Activated naive CD4-positive, alpha-beta T cell treated with anti-CD3 and anti-CD28 coated beads, Interleukin-2, amount 50 U/mL, for 16 hours (primary cell): ENCODE measurements at places on chromosomes 7 and 10.

GRCh38 chr7:86942081-86942480, 117.4 kb downstream of the ELAPOR2 start:
- no peak for DNase-seq

DNA sequence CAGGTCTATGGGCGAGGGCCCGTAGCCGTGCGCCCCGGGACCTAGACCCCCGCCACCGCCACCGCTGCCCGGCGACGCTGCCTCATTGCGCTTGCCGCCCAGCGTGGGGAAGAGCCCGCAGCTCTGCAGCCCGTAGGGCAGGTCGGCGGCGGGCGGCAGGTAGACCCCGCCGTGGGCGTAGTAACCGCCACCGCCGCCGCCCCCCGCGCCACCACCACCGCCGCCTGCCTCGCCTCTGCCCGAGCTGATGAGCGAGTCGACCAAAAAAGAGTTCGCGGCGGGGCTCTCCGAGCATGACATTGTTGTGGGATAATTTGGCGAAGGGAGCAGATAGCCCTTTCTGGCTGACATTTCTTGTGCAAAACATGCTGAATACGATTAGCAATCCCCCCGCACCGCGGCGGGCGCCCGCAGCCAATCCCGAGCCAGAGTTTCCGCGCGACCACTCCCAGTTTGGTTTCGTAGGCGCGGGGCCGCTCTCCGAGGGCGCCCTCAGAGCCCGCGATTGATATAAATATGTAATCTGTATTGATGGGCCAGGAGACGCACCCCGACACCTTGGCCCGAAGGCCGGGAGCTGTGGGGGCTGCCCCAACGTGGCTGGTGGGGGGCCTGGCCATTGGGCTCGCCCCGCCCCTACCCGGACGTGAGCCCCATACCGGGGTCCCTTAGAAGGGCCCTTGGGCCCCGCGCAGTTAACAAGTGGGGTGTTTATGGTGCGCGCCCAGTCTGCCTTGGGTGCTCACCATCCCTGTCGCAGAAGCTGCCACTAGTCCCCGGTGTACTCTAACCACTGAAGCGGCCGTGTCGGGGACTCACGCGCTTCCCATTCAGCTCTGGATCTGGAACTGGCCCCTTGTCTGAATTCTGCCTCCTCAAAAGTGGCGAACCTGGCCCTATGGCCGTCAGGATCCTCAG, at the start of gene HOXA10:
TSS of gene HOXA10 (minus strand) at position 365 of the 918 bp plus-strand sequence. CDS start at position 351, 14 bp downstream.
- peak; percentile 17 for DNase-seq

DNA sequence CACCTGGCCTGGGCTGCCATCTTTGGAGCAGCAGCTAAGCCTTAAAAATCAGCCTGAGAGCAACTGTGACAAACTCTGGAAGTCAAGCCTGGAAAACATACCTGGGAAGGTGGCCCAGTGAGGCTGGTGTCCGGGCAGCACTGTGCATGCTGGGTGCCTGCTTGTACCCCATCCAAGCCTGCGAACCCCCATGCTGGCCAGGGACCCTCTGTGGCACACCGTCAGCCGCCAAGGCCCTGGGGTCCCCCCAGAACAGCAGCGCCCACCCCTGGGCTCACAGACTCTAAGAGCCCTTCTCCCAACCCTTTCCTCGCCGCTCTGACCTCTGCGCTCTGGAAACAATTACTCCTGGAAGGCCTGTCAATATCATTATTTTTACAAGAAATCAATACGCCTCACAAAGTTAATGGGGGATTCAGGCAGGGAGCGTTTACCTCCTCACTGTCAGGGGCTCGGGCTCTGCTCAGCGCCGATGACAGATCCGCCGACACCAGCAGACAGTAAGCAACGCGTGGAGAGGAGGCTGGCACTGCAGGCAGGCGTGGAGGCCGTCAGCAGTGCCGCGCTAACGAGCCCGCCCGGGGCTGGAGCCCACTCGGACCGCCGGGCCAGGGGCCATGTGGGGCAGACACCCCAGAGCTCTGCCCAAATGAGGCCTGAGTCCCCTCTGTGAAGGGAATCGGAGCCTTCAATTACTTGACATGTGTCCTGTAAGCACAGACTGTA, 54.4 kb downstream of the EBF3 start:
- no peak for DNase-seq

DNA sequence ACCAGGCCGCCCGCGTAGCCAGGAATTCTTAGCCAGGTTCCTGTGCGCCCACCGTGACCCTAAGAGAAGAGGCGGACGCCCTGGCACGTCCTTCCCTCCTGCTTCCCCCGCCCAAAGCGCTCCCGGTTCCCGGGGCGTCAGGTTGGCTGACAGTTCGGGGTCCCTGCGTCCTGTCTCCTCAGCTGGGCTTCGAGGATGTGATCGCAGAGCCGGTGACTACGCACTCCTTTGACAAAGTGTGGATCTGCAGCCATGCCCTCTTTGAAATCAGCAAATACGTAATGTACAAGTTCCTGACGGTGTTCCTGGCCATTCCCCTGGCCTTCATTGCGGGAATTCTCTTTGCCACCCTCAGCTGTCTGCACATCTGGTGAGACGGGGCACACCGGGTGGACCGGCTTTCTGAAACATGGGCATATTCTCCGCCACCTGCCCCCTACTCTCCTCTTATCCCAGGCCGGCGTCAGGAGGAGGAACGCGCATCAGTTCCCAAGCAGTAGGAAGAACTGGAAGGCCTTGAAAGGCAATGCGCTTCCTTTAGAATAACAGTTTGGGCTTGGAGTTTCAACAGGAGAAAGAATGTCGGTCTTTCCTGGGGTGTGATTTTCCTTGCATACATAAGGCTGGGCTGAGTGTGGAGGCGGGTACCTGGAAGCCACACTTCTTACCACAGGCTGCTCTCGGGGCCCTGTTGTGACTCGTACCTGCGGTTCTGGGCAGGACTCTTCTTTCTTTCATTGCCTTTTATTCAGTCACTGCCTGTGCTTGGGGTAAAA, 728 bp downstream of the CAV2 start:
- peak; percentile 35 for DNase-seq

DNA sequence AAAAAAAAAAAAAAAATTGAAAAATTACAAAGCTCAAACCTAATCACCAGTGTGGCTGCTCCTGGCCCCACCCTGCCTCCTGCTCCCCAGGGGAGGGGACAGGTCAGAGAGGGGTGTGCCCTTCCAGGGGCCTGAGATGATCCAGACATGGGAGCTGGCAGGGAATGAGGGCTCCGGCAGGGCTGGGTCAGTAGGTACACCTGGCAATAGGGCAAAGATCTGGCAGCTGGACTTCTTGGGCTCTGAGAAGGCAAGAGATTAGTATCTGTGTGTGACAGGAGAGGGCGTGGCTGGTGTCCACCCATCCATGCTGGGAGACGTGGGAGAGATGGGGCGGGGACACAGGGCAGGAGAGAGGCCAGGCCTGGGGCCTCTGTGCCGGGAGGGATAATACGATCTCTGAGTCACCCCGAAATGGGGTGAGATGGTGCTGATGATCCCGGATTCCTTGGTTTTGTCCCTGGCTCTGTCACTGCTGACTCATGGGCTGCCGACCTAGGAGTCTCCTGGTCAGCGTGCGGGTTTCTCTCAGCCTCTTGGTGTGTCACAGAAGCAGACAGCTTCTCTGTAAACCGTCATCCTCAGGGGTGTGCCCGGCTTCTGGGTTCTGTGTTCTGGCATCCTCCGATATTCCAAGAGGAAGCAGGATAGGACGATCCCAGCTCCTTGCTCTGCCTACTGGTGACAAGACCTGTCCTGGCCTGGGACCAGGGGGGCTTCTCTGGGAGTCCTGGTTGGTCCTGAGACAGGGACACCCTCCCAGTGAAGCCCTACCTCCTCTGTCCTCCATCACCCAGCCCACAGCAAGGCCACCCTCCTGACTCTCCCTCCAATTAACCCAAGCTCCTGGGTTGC, 8.2 kb upstream of the CLDN4 start:
- no peak for DNase-seq

DNA sequence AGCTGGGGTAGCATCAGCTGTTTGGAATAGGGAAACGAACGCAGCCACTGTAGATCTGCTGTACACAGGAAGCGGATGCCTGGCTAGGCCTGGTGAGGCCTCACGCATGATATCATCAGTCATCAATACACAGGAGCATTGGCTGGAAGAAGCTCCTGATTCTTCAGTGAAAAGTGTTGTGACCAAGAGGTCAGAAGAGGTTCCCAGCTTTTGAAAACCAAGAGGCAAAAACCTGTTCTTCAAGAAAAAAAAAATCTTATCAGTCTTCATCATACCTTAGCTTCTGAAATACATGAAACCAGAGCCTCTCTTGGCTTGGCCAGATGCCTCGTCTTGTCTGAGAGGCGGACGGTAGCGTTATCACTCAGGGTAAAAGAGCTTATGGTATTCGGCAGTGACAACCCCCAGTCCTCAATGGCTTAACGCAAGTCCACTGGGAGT, 139.3 kb upstream of the TCF7L2 start:
- no peak for DNase-seq

DNA sequence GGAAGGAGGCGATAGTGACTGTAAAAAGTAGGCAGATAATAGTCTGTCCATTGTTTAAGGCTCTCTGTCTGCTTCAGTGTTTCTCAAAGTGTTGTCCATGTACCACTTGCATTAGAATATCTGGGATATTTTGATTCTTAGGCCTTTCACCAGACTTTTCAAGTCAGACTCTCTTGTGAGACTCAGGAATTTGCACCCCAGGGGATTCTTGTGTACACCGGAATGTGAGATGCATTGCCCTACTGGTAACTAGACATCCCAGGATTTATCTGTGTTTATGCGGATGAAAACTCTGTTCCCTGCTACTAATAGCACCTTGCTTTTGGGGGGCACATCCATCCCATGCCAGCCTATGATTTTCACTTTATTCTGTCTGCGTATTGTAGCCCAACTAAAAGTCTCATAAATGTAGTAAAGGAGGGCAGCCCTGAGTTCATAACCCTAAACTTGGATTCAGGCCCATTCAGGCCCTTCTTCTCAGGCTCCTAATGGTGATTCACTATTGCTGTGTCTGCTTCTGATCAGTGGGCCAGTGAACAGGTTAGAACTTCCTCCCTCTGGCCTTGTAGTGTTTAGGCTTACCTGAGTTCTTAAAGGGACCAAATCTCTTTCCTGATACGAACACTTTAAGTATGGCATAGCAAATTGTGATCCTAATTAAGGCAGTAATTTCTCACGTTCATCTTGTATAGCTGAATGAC, 71.8 kb upstream of the RPA3 start:
- no peak for DNase-seq

GRCh38 chr7:121436688-121437087, 40.6 kb upstream of the FAM3C start:
- DNase-seq, result no peak

- no peak for DNase-seq
These were observed 14.6 kb upstream of the PDSS1 start for GRCh38 chr10:26682931-26683330.
